MM.1S (cell line): ENCODE measurements at places on chromosomes 5 and 9.

DNA sequence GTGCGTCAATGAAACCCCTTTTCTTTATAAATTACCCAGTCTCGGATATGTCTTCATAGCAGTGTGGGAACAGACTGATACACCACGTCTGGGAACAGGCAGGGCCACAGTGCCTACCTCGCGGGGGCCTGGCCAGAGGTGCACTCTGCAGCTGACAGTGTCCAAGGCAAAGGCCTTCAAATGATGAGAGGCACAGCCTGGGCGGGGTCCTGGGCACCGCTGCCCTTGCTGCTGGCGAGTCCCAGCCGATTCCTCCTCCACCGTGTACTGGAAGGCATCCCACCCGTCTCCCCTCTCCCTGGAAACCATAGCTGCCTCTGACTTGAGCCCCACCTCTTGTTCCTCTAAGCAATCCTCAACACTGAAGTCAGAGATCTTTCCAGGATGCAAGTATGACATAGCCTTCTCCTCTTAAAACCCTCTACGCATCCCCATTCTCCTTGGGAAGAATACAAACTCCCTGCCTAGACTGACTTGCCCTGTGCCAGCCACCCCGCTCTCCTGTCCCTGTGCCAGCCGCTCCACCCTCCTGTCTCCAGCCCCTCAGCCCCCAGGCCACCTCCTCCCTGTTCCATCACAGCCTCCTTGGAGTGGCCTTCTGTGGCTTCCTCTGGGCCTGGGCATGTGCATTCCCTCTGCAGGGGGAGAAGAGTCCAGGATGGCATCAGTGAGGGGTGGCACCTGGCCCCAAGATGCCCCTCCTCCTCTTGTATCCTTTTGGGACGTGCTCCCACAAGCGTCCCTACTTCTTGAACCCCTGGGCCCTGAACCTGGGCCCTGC is 8.1 kb upstream of the COL5A1 start:
- no peaks in the 10 kb centered on the region for H3K4me1 ChIP-seq
- H3K36me3 ChIP-seq, result no peaks in the 10 kb centered on the region
- no peak for DNase-seq
- peaks cover 95% of the 10 kb centered on the region for H3K27me3 ChIP-seq

GRCh38 chr9:75372499-75373268 is 284.4 kb downstream of the OSTF1 start:
- no peak overlapping the region for H3K4me3 ChIP-seq
- H3K4me1 ChIP-seq, result no peaks in the 10 kb centered on the region
- no peak overlapping the region for H3K27ac ChIP-seq
- no peaks in the 10 kb centered on the region for H3K27me3 ChIP-seq
- DNase-seq, result no peak

DNA sequence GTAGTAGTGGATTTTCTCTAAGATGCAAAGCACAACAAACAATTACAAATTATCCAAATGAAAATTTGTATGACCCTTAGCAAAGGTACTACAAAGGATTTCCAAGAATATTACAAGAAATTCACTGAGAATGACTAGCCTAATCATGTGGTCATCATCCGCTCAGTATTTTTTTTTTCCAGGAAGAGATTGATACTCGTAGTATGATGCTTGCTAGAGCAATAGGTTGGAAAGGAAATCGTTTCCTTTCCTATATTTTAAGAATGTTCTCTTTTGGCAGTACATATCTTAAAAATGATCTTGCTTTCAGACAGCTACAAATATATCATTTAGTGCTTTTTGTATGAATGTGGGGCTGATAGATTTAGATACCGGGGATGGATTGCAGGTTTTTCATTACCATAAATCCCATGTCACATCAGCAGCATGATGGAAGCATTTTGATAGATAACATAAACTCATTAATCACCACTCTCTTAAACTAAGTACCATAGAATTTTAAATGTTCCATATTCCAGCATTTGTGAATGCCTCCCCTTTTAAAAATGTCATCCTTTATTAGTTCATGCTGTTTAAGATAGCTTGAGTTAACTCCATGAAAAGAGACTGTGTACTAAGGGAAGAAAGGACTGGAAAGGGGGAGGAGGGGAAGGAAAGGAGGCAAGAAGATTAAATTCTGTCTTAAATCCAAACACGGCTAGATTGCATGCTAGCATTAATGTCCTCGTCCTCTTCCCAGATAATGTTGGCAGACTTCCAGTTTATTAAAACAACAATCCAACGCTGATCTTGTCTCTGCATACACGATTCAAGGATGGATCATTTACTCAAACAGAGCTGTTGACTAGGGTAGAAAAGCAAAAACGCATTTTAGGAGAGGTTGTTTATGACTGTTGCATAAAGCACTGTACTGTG is 311.7 kb upstream of the ZNF608 start:
- H3K4me1 ChIP-seq, result no peaks in the 10 kb centered on the region
- H3K27ac ChIP-seq, result no peak overlapping the region
- no peak overlapping the region for H3K4me3 ChIP-seq

DNA sequence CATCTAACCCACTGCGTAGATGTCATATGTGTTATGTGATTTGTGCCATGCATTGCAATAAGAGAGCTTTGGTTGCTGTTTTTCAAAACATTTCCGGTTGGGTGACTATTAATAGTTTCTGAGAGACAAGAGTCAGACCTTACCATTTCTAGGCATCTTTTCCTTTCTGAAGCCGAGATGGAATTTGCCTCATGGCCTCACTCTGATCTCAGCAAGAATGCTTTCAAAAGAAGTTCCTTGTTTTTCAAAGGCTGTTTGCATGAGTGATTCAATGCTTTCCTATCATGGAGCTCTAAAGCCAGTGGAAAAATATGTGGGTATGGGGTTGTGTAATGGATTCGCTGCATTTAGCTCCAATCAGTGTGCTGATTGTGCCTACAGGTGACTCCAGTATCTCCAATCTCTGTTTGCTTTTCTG is 203.1 kb upstream of the PPP1R2B start:
- no peak overlapping the region for H3K4me3 ChIP-seq
- no peaks in the 10 kb centered on the region for H3K27me3 ChIP-seq
- no peak for DNase-seq
- no peak overlapping the region for H3K27ac ChIP-seq
- no peaks in the 10 kb centered on the region for H3K4me1 ChIP-seq

DNA sequence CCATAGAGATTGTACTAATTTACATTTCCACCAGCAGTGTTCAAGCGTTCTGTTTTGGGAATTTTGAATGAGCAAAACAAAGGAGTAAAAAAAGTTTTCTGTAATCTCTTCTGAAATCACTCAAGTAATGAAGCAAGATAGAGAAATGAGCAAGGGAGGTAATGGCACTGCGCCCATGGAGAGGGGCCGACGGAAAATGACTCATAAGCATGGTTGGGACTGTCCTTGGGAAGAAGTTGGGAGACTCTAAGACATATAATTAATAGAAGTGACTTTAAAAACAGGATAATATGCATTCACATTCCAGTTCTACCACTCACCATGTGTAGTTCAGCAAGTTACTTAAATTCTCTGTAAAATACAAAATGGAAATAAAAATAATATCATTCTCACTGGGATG is 62.5 kb upstream of the C5orf46 start:
- no peaks in the 10 kb centered on the region for H3K36me3 ChIP-seq
- DNase-seq, result no peak
- H3K4me1 ChIP-seq, result peaks cover 7% of the 10 kb centered on the region; the same call in 1 of the 2 replicates
- H3K4me3 ChIP-seq, result no peak overlapping the region
- no peaks in the 10 kb centered on the region for H3K27me3 ChIP-seq
- no peak overlapping the region for H3K27ac ChIP-seq

DNA sequence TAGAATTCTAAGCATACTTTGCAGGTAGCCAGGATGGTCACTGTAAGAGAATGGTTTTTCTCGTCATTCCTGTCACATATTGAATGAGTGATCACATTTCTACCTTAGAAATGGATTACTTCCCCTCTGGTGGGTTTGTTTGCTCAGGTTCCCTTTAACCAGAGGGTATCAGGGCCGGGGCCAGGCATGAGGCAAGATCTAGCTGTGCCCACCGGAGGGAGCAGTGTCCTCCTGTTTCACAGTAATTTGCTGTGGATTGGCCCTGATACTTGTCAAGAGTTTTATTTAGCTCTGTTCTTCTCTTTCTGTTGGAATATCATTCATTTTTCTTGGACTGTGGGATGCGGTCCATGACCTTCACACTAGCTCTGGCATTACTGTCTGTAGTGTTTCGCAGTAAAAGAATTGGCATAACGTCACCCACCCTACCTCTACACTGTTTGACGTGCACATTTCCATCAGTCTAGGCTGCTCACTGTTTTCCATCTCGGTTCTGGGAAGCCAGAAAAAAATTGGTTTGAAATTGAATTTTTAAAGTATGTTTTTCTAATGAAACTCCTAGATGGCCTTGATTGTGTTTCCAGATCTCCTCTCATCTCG is 42.4 kb upstream of the ZBED3 start:
- no peak overlapping the region for H3K4me3 ChIP-seq
- H3K27ac ChIP-seq, result no peak overlapping the region
- H3K27me3 ChIP-seq, result no peaks in the 10 kb centered on the region
- no peak for DNase-seq
- no peaks in the 10 kb centered on the region for H3K36me3 ChIP-seq

- DNase-seq, result no peak
- H3K4me1 ChIP-seq, result no peaks in the 10 kb centered on the region
- H3K27ac ChIP-seq, result no peak overlapping the region
- no peaks in the 10 kb centered on the region for H3K36me3 ChIP-seq
Measured at GRCh38 chr5:154143211-154143641, 47.3 kb upstream of the GALNT10 start.

DNA sequence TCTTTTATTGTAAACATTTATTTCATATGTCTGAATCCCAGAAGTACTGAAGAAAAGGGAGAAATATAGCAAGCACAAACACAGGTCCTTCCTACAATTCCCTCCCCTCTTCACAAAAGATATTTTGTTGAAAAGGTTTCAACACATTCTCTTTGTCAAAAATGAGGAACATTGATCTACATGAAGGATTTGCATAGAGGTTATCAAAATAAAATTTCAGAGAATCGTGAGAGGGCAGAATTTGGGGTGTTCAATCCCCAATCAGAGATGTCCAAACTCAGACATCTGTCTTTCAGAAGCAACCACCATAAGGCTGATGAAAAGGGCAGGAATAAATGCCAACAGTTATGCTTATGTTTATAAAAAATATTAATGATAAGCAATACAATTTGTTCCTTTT is 69.2 kb downstream of the MARCHF3 start:
- H3K36me3 ChIP-seq, result no peaks in the 10 kb centered on the region
- H3K27me3 ChIP-seq, result no peaks in the 10 kb centered on the region
- H3K4me1 ChIP-seq, result peaks cover 18% of the 10 kb centered on the region
- H3K27ac ChIP-seq, result no peak overlapping the region
- no peak for DNase-seq
- H3K4me3 ChIP-seq, result no peak overlapping the region

DNA sequence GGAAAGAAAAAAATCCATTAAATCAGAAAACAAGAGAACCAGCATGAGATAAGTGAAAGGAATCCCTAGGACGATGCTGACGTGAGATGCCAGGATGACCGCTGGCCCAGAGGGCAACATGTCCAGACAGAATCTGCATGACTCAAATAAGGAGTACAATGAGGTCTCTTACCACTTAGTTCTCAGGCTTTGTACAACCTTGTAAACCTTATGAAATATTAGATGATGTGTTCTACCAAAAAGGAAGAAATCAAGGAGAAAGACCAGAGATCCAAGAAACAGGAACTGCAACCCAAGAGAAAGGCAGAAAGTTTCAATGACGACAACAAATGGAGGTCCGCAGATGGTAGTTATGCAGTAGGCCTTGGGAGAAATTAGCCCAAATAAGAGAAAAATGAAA is 2.8 kb upstream of the GPR150 start:
- peaks cover 13% of the 10 kb centered on the region for H3K4me1 ChIP-seq
- H3K27me3 ChIP-seq, result no peaks in the 10 kb centered on the region
- DNase-seq, result no peak
- H3K36me3 ChIP-seq, result no peaks in the 10 kb centered on the region
- no peak overlapping the region for H3K4me3 ChIP-seq

DNA sequence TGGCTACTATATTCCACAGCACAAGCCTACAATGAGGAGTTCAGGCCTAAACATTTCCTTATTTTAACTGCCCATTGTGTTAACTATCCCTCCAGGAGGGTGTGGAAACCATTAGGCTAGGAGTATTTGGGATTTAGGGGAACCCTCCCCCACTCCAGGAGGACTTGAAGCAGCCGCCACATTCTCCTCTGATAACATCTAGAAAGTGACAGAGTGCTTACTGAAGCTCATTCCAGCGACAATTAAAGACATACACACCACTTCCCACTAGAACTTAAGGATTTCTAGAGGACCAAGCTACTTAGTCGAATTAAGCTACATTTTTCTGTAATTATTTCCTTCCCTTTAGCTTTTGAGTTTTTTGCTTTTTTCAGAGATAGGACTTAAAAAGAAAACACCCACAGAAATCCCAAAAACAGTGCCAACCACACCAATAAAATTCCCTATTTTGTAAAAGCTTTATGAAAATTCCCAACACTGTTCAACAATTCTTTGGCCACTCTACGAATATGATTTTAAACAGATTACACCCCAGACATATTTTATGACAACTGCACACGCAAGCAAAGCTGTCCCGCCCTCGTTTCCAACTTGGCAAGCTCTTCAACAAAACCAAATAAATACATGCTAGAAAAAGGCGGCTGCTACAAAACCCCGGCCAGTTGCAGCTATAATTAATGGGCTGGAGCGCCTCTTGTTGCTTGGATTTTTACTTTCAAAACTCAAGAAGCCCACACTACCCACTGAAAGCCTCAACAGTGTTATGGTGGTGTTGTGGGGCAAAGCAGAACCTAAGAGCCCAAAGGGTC is 4.5 kb downstream of the ROR2 start:
- H3K27me3 ChIP-seq, result no peaks in the 10 kb centered on the region
- H3K4me1 ChIP-seq, result 0 out of 2 replicates have a peak, but pooled peaks cover 2% of the 10 kb centered on the region
- H3K4me3 ChIP-seq, result no peak overlapping the region
- DNase-seq, result no peak
- no peak overlapping the region for H3K27ac ChIP-seq
- H3K36me3 ChIP-seq, result no peaks in the 10 kb centered on the region

DNA sequence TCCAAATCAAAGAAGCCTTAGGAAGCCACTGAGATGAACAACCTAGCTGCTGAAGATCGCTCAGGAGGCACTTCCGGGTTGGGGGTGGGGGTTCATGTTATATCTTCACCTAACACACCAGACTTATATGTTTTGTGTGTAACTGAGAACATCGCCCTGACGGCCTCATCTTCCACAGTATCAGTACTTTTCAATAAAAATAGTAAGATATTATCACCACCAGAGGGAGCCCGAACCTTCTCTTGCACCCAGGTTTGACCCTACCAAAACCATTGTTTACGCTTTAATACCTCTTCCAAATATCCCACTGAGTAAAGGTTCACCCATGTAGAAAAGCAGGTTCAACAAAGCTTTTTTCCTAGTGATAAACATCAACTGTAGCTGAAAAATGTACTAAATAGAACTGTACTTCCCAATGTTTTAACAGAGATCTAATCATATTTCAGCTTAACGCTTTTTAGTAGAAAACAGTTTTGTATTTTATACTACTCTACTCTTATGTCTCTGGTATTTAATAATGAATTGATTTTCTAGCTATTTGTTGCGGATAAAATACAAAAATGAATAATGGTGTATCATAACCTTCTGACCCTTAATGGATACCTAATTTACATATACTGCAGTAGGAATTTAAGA is 244.0 kb downstream of the EPB41L4A start:
- no peaks in the 10 kb centered on the region for H3K36me3 ChIP-seq
- H3K4me1 ChIP-seq, result no peaks in the 10 kb centered on the region
- DNase-seq, result peak; percentile 53
- H3K27ac ChIP-seq, result no peak overlapping the region
- H3K4me3 ChIP-seq, result no peak overlapping the region
